Urothelium cell line (cell line): ENCODE measurements at places on chromosomes 4 and X.

GRCh38 chr4:146582864-146583263 lies 55.8 kb upstream of the POU4F2 start:
- DNase-seq, result no peak

DNA sequence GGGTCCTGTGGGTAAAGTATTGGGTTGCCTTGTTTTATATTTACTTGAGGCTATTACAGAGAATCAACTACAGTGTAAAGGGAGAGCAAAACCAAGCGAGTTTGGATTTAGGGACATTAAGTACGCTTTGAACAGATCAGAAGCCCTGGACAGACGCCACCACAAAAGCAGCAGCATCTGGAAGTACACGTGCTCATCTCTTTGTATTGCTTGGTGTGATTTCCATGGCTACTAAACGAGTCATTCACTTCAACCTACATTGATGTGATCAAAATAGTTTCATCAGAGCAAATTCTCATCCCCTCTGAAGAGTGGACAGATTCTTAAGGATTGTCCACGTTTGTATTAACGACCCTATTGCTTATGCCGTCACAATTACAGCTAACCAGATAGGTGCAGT lies 85.1 kb downstream of the SORBS2 start:
- DNase-seq, result no peak

DNA sequence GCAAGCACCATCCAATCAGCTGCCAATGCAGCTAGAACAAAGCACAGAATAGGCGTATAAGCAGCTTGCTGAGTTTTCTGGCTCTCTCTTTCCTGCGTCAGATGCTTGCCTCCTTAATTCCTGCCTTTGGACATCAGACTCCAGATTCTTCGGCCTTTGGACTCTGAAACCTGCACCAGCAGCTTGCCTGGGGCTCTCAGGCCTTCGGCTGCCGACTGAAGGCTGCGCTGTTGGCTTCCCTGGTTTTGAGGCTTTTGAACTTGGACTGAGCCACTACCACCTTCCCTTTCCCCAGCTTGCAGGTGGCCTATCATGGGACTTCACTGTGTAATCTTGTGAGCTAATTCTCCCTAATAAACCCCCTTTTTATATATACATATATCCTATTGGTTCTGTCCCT lies 6.1 kb downstream of the TMEM192 start:
- DNase-seq, result no peak

DNA sequence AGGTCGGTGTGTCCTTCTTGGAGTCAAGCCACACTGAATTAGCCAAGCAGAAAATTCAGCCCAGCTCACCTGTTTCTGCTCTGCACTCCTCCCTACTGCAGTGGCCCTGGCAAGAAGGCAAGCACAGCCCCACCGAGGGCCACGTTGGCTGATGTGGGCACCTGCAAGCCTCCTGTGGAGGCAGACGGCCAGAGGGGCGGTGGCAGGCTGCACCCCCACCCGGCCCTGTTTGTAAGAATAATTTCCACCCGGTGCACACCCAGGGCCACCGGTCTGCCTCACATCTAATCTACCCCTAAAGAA lies 18.8 kb downstream of the PPP2R2C start:
- DNase-seq, result no peak

DNA sequence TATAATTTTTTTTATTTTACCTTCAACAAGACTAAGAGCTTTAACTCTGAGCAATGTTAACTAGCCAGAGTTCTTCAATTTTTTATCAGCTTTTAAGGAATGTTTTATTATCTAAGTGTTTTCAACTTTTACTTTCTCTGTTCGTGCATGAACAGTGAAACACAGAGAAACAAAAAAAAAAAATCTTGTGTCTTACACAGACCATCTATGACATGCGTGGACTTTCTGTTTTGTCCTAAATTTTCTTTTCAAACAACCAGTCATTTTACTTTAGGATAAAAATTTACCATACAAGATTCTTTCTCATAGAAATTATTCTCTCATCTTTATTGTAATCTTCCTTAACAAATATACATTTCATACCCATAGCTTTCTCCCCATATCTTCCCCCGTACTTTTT lies 731.9 kb upstream of the PCDH10 start:
- no peak for DNase-seq

- no peak for DNase-seq
These were observed 35.8 kb downstream of the CASP3 start for GRCh38 chr4:184613405-184613804.

- DNase-seq, result no peak
These were observed 22.1 kb downstream of the PDE6B start for GRCh38 chr4:647481-647880.

DNA sequence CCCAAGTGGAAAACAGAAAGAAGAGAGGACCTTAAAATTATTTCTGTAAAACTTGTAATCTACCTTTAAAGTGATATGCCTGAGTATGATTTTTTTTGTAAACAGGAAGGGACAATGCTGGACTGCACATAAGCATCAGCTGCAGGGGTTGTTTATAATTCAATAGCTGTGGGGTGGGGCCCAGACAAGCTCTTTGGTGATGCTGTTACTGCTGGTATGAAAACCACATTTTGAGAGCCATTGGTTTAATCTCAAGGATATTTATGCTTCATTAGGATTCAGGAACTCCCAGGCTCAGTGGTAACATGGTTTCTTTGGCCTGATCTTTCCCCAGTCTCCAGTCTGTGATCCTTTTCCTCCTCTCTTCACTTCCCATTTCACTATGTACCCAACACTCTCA lies 34.3 kb upstream of the GRPR start:
- no peak for DNase-seq

GRCh38 chr4:16236402-16237023 lies 10.2 kb upstream of the TAPT1 start:
- DNase-seq, result no peak

GRCh38 chr4:100736641-100737451 lies 219.0 kb upstream of the EMCN start:
- peak; percentile 39 for DNase-seq

GRCh38 chrX:72245461-72246089 lies 6.7 kb upstream of the ERCC6L start:
- DNase-seq, result peak; percentile 67

- no peak for DNase-seq
These were observed 137.9 kb downstream of the INPP4B start for GRCh38 chr4:142708231-142708630.

DNA sequence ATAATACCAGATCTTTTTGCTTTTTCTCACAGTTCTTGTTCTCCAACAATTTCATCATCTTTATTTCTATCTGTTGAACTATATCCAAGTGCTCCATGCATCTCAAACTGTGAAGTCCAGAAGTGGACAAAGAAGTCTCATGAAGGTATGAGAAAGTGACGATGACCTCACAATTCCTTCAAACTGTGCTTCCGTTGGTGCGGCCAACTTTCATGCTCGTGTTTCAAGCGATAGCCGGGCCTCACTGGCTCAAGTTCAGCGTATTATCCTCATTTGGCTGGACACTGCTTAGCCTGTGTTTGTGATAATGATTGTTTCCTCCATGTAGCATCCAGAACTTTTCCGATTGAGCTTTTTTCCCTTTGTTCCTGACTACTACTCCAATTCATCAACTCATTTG lies 143.1 kb downstream of the PALLD start:
- no peak for DNase-seq

- no peak for DNase-seq
These were observed 18.8 kb downstream of the FRYL start for GRCh38 chr4:48761286-48761685.

DNA sequence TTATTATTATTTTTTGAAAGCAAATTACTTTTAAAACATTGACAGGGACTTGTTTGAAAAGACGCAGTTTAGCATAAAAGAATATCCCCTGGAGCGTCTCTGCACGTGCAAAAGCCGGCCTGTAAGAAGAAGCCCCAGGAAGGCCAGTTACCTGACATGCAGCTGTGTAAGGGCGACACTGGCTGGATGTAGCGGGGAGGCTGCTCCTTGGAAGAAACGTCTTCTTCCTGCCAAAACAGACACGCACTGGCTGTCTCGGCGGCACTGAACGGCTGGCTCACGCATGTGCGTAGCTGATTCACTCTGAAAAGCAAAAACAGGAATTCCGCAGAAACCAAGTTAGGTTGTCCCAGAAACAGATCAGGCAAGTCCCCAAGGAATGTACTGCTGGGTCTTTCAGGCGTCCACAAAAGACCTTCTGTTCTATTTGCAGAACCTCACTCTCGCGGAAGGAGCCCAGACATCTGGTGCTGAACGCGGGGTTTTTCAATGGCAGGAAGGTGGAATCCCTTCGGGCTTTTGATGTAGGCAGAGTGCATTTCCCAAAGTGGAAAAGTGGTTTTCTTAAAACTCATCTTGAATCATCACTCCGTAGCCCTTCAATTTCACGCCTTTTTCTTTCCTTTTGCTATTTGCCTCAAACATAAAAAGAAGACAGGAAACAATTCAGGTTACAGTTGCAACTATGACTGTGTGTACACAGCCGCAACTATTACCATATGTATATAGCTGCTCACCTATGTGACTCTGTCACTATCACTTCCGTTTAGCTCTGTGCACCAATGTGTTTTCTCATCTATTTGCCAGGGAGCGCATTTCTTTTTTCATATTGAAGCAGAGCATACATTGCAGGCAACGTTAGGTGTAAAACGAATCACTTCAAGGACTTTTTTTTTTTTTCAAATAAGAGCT lies 38.1 kb upstream of the ARSH start:
- DNase-seq, result no peak

DNA sequence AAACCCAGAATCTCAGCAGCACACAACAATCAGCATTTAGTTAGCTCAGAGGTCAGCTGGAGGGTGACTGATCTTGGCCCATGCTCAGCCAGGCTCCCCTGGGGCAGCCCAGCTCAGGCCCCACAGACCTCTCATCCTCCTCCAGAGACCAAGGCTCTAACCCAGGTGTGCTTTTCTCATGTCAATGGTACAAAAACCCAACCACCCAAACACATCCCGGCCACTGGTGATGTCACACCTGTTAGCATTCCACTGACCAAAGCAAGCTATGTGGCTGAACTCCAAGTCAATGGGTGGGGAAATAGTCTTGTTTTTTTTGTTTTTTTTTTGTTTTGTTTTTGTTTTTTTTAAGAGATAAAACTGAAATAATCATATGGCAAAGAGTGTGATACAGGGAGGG lies 77.5 kb downstream of the CYTL1 start:
- DNase-seq, result no peak

- no peak for DNase-seq
These were observed 76.2 kb downstream of the CLDN34 start for GRCh38 chrX:10043386-10043785.

- no peak for DNase-seq
These were observed 34.0 kb downstream of the LHFPL1 start for GRCh38 chrX:112645774-112646173.

GRCh38 chr4:3651267-3651845 lies 114.8 kb upstream of the ADRA2C start:
- DNase-seq, result no peak

- DNase-seq, result no peak
These were observed 50.0 kb downstream of the CXXC4 start for GRCh38 chr4:104444685-104445084.

- DNase-seq, result no peak
These were observed 14.5 kb downstream of the PRSS48 start for GRCh38 chr4:151291485-151291884.

- DNase-seq, result no peak
These were observed 65.9 kb downstream of the DIPK2B start for GRCh38 chrX:45134775-45135174.

DNA sequence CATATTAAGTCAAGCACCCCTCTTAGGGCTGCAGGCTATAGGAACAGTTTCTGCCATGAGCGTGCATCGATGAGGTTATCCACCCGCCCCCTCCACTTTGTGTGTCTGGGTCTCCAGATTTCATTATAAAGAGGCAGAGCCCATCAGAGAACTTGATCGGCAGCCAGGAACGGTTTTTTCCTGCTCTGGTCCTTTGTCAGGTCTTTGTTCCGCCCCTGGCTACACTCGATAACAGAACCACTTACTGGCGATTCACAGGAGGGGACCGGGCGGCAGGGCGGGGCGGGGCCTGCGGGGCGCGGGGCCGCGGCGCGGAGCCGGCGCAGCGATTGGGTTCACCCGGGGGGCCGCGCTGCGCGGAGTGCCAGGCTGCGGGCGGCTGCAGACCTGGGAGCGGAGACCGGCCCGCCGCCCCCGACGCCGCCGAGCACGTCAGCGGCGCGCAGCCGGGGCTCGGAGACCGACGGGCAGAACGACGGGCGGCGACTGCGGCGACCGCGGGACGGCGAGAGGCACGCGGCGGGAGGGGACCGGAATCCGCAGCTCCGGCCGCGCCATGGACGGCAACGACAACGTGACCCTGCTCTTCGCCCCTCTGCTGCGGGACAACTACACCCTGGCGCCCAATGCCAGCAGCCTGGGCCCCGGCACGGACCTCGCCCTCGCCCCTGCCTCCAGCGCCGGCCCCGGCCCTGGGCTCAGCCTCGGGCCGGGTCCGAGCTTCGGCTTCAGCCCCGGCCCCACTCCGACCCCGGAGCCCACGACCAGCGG lies at the start of gene SLC10A4:
TSS of gene SLC10A4 (plus strand) at position 338 of the 771 bp plus-strand sequence. CDS start at position 557, 219 bp downstream.
- DNase-seq, result peak; percentile 52

DNA sequence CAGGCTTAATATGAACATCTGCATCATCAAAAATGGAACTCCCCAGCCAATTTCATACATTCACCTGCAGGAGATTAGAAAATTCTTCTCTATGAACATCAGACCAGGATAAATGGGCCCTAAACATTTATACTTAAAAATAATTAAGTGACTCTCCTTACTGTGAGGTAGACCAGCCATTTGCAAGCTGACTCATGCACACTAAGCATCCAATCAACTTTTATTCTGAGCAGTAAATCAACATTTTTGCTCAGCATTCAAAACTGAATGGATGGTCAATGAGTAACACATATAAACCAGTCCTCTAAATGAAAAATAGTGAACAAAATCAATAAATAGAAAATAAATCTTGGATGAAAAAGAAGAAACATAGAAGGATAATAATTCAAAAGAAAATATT lies 19.9 kb upstream of the PCDH10 start:
- DNase-seq, result no peak

- no peak for DNase-seq
These were observed 10.0 kb downstream of the SMC1A start for GRCh38 chrX:53412446-53412845.

DNA sequence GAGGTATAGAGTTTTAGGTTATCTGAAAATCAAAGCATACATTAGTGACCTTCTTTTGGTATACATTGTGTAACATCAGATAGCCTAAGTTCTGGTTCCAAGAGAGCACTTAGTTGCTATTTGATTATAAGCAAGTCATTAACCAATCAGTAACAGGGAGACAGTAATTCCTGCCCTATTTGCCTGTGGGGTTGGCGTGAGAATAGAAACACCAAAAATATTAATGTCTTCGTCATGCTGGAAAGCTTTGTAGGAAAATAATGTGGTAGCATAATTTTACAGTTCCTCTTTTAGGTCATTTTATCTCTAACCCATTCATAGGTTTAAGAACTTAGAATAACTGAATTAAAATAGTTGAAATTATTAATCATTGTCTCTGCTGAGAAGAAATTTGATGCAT lies 37.8 kb downstream of the NPNT start:
- no peak for DNase-seq
